Cardiac fibroblast (primary cell): ENCODE measurements at places on chromosomes 2 and 18.

DNA sequence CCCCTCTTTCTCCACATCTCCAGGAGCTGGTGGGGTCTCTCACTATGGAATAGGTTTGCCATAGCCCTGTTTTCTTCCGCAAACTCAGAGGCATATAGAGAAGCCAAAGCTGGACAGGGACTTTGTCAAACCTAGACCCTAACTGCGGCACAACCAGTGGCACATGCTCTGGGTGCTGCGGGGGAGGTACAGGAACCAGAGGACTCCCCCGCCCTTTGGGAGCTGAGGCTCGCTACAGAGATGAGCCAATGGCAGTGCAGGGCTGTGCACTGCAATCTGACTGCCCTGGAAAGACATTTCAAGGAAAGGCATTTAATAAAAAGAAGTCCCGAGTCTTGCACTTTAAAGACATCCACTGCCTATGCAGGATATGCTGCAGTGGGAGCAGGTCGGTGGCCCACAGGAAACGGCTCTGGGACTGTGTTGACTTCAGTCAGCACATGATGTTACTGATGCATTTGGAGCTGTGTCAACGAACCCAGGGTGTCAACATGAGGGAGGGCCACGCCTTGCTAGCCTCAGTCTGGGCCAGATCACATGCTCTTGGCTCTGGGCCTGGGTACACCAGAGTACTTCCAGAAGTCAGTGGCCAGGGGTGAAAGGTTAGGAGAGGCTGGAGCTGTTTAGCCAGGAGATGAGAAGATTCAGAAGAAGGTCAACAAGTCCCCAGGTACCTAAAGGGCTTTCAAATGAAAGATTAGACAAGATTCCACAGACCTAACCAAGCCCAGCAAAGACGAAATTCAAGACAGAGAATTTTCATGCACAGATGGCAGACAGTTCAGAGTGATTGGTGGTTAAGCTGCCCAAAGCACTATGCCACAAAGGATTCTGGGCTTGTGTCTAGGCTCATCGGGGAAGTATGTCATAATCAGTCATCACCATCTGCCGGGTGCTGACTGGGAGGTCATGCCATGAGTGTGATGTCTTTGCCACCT is 8.2 kb downstream of the SLC35F6 start:
- DNase-seq = peak; percentile 77

DNA sequence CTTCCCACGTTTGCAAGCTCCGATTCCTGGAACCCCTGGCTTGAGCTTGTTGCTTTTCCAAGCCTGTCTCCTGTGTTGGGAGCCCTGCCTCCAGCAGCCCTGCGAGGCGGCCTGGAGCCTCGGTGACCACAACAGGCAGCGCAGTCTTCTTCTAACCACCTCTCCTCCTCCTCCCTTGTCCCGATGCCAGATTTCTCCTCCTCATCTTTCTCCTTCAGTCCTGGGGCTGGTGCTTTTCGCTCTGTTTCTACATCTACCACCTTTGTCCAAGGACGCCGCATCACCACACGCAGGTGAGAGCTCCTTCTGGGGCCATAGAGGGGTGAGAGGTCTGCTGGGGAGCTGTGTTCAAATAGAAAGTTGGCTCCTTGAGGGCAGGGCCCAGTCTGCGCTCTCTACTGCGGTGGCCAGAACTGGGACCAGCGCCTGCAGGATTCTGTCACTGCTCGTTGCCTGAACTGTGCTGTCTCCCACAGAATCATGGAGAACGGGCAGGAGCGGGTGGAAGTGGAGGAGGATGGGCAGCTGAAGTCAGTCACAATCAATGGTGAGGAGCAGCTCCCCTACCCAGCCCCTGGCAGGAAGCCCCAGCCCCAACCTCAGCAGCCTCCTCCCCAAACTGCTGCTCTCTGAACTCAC is 3.9 kb downstream of the DNAJB2 start:
- DNase-seq = no peak

DNA sequence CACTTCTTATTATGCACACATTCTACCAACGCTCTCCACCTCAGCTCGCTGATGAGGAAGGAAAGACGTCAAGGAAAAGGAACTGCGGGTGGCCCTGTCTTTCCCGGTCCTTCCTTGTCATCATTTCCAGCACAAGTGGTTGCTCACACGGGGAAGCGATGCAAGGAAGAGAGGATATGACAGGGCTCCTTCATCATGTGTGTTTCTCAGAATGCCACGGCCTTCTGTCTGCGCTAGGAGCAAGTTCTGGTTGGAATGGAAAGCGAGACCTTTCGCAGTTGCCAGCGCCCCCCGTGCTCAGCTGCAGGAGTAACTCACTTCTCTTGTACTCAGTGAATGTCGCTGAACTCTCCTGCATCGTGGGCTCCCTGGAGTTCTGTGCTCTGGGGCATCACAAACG is 191.8 kb upstream of the GLI2 start:
- DNase-seq = no peak

GRCh38 chr2:31335921-31336585 is 78.5 kb downstream of the XDH start:
- peak; percentile 47 for DNase-seq

DNA sequence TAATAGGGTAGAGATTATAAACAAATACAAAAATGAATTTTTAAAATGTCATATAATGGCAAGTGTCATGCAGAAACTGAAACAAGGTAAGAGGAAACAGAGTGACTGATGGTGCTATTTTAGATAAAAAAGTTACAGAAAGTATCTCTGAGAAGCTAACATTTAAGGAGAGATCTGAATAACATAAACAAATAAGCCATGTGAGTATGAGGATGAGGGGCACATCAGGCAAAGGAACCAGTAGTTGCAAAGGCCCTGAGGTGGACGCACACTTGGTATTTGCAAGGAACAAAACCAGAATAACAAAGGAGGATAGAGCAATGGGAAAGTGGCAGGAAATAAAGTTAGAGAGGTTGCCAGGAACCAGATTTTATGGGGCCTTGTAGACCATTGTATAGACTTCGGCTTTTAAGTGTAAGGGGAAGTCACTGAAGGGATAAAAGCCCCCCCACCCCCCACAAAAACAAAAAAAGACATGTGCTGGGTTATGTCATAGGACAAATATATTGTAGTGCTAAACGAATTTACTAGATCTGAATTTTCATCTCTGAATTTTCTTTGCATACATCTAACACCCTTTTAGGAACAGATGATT is 159.2 kb downstream of the DTNB start:
- DNase-seq = no peak
